Posterior vena cava (tissue), 2 donors: ENCODE measurements at places on chromosomes 2 and 18. TPM values are rescaled to one million over a fixed set of nuclear protein-coding genes. Genes with fewer than 3 reads are reported as not detected.
A peak's percentile ranks its signal among the peaks of the same experiment; 100 is the strongest.

- DNase-seq, result peak; percentile 30
Measured at GRCh38 chr2:42970151-42970550, 177.8 kb upstream of the HAAO start.

DNA sequence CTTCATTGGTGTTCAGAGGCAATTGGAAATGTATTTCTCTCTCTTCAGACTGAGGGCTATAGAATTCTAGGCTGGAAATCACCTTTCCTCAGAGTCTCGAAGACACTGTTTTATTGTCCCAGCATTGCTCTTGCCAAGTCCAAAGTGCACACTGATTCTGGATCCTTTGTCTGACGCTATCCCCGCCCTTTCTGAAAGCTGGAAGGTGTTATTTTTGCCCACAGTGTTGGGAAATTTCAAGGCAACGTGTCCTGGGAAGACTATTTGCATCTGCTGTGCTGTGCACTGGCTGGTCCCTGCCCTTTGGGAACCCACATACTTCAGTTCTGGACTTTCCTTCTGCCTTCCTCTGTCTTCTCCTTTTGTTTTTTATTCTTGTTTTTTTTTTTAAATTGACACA is 190.8 kb downstream of the SH3BP4 start:
- DNase-seq, result no peak

DNA sequence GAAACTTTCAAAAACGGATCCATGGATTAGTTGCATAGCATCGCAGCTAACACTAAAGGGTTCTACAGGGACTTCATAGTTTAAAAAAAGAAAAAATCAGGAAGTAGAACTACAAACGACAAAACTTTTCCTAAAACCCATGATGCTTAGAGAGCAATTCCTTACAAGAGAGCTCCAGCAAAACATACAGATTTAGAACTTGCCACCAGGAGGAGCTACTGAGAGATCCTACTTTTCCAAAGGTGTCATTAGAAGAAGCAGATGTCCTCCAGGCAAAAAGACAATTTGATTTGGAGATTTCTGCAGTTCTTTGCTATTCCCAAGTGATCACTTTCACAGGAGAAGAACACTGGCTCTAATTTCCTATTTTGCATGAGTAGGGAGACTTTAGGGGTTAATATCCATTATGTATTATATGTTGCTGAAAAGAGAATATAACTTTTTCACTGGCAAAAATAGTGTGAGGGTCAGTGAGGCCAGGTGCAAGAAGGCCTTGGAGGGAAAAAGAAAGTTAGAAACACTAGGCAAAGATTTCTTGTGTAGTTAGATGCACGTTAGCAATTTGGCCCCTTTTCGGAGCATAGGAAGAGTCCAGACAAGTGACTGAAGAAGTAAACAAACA is 436.2 kb downstream of the SUCLG1 start:
- DNase-seq, result no peak

DNA sequence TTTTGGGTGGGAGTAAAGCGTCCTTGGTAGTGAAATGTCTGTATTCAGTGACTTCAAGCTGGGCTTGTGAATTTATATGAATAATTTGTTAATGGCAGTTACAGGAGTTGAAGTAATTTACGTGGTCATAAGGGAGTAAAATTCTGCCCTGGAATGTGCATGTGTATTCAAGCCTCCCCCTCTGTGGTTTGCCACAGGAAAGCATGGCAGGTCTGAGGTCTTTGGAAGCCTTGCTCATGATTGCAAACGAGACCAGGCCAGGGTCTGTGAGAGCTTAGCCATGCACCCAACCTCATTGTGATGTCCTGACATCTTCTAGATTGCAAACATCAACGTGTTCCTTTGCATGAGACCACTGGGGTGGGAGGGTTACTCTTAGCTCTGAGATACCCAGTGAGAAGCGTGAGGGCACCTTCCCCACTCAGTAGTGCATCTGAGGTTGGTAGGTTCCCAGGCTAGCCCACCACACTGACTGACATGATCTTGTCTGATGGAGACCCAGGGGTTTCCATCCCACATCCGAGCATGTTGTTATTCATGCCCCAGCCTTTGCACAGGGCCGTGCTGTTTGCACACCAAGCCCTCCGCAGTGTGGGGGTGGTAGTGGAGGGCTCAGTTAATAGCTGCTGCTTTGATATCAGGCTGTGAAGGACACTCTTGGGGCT is 216.5 kb downstream of the KLHL29 start:
- DNase-seq, result peak; percentile 20

DNA sequence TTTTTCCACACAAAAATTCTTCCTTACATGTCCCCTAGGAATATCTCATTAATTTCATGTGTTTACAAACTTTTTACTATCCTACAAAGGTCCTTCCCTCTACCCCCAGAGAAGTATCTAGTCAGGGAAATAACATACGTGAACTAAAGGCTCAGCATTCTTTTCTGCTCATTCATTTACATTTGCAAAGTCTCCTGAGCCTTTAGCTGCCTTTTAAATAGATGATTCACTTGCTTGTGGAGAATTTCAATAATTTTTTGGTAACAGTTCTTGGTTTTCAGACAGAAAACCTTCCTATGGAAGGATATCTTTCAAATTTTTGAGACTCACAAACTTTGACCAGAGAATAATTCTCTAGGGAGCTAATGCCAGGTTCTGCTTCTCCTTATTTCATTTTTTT is 81.5 kb upstream of the RMDN2 start:
- DNase-seq, result no peak

ARHGEF33 gene
- 1.1 TPM for total RNA-seq
